A549 (cell line): ENCODE measurements at places on chromosomes 16 and 17.

DNA sequence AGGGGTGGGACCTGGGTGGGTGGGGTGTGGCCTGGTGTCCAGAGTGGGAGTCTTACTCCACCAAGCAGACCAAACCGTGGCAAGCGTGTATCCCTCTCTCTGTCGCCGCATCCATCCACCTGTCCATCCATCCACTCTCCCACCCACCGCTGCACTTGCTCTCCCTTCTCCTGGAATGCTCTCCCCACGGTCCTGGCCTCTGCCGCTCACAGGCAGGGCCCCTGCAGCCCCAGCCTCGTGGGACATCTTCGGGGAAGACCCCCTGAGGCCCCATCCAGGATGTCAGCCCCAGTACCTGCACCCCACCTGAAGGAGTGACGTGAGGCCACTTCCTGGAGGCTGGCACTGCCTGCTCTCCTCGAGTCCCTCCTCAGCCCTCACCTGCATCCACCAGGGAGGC, 189.5 kb upstream of the GSE1 start:
- no peak for DNase-seq

DNA sequence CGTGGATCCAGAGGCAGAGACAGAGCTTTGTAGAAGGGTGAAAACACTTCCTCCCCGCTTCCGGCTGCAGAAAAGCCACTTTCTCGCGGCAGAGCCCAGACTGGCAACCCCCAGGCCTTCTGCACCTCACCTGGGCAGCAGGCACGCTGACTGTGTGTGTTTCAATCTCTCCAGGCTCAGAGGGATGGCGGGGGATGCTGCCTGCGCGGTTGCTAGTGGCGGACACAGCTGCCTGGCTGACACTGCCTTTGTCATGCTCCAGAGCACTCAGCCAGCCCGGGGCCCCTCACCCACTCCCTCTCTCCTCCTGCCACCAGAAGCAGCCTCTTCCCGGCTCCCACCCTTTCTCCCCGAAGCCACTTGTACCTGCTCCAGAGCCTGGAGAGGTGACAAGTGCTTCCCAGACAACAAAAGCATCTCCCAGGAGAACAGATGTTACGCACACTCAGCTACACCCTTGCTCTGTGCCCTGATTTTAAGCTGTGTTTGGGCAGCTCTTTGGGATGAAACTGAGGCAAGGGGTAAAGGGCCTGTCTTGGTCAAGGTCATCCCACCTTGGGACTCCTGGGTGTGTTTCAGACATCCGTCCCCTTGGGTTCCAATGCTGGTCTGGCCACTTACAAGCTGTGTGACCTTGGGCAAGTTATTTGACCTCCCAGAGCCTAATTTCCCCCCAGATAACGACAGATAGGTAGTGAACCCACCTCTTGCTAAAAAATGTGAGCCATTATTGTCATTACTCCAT, 9.2 kb upstream of the GLIS2 start:
- DNase-seq = no peak

DNA sequence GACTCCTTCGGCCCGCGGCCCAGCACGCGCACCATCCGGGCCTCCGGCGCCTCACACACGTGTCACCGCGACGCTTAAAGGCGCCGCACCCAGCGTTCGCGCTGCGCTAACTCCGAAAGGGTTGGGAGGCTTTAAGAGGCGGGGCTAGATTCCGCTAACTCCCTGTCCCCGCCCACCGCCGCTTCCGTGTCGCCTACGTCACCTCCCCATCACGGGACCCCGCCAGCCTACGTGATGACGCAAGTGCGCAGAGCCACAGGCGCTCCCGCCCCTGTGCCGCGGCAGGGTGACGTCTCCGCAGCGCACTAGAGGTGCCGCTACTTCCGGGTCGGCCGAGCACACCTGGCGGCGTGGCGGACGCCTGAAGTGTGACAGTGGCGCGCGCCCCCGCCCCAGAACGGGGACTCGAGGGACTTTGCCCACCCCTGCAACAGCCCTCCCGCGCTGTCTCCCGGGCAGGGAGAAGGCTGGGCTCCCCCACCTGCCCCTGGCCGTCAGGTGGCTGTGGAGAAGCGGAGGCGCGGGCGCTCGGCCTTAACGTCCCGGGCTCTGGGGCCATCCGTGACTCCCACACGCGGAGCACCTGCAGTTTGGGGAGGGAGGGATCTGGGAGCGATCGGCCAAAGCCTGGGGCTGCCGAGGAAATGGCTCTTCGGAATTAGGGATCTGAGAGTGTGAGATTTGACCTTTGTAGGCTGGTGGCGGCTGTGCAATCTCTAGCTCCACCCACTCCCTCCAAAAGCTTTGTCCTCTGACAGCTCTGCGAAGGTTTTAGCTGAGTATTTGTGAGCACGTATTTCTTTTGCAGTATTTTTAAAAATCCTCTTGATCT, at the start of gene USP36:
Gene USP36, minus strand, starts transcription at position 35 of the 832 bp plus-strand sequence. CDS start 4,451 bp downstream, outside the sequence.
- peak; percentile 98 for DNase-seq

DNA sequence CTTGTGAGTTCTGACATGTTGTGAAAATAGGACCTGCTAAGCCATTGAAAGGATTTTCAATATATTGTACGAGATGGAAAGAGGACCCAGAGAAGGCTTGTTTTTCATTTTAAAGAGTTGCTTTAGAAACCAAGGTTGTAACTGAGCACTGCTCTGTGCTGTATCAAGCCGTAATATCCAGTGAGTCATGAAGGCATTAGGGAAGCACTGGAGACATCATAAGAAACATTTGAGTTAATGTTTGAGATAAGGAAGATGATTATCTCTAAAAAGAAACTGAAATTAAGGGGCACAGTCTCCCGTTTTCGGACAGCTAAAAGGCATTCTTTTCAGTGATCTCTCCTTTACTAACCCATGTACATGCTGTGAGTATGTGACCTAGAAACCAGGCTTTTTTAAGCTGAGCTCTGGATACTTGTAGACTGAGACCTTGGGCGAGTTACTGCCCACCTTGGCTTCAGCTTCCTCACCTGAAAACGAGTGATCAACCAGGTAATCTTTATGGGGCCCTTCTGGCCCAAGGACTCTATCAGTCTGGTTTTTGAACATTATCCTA, 149.2 kb upstream of the TBX2 start:
- DNase-seq = peak; percentile 35

- no peak for DNase-seq
Observed at GRCh38 chr17:51778842-51779241, 379.7 kb downstream of the CA10 start.

GRCh38 chr16:35391328-35391727, 1931.9 kb downstream of the TP53TG3F start:
- DNase-seq = no peak

DNA sequence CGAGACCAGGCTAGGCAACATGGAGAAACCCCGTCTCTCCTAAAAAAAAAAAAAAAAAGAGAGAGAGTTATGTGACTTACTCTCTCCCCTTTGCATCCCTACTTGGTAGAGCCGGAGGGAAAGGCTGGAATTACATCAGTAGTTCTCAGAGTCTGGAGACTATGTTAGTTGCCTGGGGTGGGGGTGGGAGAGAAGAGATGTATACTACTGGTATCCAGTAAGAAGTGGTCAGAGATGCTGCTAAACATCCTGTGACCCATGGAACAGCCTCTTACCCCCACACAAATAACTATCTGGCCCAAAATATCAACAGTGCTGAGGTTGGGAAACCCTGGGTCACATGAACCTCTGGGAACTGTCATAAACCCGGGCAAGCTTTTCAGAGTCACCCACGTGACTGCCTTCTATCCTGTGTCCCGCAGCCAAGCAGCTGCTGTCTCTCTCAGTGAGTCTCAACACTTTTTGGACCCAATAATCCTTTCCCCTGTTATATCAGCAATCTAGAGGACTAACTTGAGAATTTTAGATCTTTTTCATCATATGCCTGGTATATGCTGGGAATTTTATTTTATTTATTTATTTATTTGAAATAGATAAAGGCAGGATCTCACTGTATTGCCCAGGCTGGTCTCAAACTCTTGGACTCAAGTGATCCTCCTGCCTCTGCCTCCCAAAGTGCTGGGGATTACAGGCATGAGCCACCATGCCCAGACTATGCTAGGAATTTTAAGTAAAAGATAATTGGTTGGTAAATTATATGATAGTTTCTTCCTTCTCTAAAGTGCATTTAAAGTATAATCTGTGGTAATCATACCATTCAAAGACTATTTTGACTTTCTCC, 8.7 kb downstream of the EIF1 start:
- no peak for DNase-seq

- no peak for DNase-seq
Observed at GRCh38 chr17:72634621-72635020, 457.9 kb downstream of the SLC39A11 start.

- DNase-seq = no peak
Observed at GRCh38 chr17:44786551-44787081, 27.8 kb downstream of the ADAM11 start.

GRCh38 chr16:57023541-57024249, 34.3 kb downstream of the NLRC5 start:
- DNase-seq = no peak

GRCh38 chr17:17036524-17036998, 5.7 kb upstream of the MPRIP start:
- no peak for DNase-seq

DNA sequence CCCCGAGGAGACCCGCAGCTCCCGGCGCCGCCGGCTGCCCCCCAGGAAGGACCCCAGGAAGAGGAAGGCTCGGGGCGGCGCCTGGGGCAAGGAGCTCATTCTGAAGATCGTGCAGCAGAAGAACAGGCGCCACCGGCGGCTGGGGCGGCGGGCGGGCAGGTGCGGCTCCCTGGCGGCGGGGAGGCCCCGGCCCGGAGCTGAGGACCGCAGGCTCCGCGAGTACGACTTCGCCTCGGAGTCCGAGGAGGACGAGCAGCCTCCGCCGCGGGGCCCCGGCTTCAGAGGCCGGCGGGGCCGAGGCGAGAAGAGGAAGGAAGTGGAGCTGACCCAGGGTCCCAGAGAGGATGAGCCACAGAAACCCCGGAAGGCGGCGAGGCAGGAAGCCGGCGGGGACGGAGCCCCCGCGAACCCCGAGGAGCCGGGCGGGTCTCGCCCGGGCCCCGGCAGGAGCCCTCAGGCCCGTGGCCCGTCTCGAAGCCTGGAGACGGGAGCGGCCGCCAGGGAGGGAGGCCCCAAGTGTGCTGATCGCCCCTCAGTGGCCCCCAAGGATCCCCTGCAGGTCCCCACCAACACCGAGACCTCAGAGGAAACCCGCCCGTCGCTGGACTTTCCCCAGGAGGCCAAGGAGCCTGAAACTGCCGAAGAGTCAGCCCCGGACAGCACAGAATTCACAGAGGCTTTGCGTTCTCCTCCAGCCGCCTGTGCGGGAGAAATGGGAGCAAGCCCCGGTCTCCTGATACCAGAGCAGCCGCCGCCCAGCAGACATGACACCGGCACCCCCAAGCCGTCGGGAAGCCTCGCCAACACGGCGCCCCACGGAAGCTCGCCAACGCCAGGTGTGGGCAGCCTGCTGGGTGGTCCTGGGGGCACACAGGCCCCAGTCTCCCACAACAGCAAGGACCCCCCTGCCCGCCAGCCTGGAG, 22.3 kb upstream of the ZFPM1 start:
- DNase-seq = no peak

DNA sequence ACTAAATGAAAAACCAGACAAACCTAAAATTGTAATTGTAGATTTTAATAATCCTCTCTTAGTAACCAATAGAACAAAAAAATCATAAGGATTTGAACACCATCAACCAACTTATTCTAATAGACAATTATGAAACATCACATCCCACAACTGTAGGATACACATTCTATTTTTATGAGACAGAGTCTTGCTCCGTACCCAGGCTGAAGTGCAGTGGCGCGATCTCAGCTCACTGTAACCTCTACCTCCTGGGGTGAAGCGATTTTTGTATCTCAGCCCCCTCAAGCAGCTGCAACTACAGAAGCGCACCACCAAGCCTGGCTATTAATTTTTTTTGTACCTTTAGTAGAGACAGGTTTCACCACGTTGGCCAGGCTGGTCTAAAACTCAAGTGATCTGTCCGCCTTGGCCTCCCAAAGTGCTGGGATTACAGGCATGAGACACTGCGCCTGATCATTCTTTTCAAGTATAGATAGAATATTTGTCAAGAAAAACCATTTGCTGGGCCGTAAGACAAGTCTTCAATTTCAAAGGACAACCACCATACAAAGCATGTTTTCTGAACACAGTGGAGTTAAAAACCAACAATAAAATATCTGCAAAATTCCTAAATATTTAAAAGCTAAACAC, 49.8 kb downstream of the CREBBP start:
- no peak for DNase-seq

DNA sequence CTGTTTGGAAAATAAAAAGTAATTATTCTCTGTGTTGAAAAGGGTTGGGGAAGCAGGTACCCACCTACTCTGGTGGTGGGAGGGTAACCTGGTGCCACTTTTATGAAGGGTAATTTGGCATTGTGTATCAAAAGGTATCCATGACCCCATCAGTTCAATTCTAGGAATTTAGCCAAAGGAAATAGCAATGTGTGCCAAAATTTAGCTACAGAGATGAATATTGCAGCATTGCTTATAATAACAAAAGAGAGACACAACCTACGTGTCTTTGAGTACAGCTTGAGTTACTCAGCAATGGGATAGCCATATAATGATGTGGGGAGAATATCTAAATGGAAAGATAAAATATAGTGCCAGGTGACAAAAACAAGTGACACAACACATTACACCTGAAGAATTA, 170.7 kb downstream of the NTN1 start:
- no peak for DNase-seq
